ENCODE measurements at places on chromosomes 6 and 20. TPM values are rescaled to one million over a fixed set of nuclear protein-coding genes. Genes with fewer than 3 reads are reported as not detected.

DZANK1 gene
- polyA plus RNA-seq = 9.9 TPM

TEAD3 gene
- 64.4 TPM for polyA plus RNA-seq

LINC00237 gene
- polyA plus RNA-seq = not detected

NEDD9 gene
- 69.2 TPM for polyA plus RNA-seq

SPEF1 gene
- 1.2 TPM for polyA plus RNA-seq

TPX2 gene
- 45.4 TPM for polyA plus RNA-seq

BPI gene
- polyA plus RNA-seq = 1.5 TPM

GRCh38 chr6:38080889-38081288, 261.4 kb downstream of the ZFAND3 start:
- no peak for DNase-seq

GRCh38 chr6:63121166-63121565, 90.1 kb upstream of the FKBP1C start:
- no peak for DNase-seq

DNA sequence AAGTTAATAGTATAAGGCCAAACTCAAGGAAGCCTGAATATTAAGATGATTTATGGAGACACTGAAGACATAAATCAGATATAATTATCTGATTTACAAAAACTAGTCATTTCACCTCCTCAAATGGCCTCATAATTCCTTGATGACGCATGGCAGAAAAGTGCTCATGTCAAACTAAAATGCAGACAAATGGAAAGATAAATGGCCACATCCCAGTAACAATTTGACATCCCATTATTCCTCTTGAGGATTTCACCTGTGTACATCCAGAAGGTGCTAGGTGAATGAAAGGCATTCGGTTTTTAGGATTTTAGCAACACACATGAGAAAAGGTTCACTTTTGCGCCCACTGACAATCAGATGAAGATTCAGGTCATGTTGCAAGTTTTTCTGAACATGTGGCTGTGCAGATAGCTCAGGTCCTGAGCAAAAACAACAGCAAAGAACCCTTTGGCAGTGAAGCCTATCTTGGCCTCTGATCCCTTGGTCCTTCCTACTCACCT, 24.2 kb downstream of the SGK1 start:
- DNase-seq = no peak

DNA sequence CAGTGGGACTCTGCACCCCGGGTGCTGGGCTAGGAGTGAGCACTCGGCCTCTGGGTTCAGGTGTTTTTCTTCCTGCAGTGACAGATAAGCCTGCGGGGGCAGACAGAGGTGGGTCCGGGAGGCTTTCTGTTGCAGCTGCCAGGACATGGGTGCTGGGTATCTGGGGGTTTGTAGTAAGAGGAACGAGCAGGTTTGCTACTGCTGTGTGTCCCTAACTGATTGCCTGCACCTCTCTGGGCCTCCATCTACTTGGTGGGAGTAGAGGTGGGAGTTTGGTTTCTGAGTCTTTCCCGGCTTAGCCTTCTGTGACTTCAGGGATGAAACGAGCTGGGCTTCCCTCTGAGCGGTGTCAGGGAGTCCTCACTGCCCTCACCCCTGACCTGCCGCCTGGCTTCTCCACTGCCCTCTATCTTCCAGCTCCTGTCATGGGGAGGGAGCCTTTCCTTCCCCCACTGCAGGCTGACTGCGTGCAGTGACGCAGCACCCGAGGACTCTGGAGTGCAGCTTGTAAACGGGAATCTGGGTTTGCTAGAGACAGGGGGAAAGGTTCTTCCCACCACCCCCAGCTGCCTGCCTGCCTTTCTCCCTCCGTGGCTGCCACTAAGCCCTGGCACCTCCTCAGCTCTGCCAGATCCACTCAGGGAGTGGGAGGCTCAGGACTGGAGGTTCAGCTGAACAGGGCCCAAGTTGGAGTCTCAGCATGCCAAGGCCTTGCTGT, 6.7 kb downstream of the DLGAP4 start:
- DNase-seq = no peak

DNA sequence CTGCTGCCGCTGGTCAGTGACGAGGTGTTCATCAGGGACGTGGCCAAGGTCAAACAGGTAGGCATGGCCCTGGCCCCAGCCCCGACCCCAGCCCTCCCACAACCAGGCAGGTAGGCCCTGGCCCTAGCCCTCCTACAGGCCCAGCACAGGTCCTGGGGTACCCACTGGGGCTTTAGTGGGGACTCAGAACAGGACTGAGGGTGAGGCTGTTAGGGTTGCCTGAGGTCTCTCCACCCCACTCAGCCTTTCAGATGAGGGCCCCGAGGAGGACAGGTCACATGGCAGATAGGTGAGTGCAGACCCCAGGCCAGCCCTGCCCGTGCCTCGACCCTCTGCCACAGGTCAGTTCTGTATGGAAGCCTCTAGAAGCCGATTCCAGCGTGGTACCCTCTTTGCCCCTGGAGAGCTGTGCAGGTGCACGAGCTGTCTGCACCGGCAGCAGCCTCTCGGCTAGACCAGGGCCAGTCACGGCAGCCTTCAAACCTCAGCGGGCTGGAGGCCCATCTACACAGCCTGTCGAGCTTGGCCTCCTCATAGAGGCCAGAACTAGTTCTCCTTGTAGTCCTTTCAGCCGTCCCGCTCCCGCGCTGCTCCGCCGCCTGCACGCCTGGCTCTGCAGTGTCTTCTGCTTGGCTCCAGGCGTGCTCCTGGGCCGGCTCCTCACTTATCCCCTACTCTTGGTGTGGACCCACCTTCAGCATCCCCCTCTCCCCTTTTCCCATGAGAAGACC, 35.5 kb downstream of the PYGB start:
- DNase-seq = no peak
